ENCODE measurements at places on chromosomes 11 and 22. TPM values are rescaled to one million over a fixed set of nuclear protein-coding genes. Genes with fewer than 3 reads are reported as not detected.

The DLG2 gene
- 17.5 TPM for total RNA-seq

The MS4A3 gene
- total RNA-seq, result not detected

DNA sequence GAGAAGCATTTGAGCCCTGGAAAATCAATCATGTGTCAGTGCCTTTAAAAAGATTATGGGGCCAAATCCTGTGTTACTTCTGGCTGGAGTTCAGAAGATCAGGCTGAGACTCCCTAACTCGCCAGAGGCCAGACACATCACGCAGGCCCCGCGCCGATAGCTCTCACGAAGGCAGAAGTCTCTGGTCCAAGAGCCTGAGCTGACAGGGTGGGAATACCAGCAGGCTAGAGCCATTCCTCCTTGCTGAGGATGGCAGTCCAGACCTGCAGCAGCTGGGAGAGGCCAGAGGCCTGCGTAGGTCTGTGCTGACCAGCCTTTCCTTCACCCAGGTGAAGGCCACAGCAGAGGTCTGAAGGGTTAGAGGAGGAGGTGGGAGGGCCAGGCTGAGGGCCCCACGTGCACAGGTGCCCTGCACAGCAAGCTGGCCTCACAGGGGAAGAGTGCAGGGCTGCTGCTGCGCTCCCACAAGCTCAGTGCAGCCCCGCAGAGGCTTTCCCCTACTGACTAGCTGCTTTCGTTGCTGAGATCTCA, 52.9 kb downstream of the ST14 start:
- no peak overlapping the region for H3K27ac ChIP-seq
- H3K4me1 ChIP-seq, result peaks cover 19% of the 10 kb centered on the region
- no peaks in the 10 kb centered on the region for H3K27me3 ChIP-seq
- no peaks in the 10 kb centered on the region for H3K36me3 ChIP-seq
- peak; percentile 9 for DNase-seq
- H3K4me3 ChIP-seq, result no peak overlapping the region

DNA sequence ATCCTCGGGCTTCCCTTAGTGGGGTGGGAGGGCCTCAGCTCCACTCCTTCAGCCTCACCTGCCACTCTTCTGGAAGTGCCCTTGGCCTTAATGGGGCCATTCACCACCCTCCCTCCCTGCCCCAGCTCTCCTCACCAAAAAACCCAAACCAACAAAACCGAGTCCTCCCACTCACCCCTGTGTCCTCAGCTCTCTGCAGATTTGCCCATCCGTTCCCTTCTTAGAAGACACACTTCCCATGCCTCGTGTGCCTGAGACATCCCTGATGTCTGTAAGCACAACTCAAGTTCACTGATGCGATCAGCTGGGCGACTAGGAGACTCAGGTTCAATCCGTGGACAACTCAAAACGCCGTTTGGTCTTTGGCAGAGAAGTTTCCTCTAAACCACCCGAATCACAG, 839.2 kb downstream of the TBC1D22A start:
- H3K4me1 ChIP-seq, result peaks cover 24% of the 10 kb centered on the region
- peaks cover 3% of the 10 kb centered on the region for H3K27me3 ChIP-seq
- no peak overlapping the region for H3K4me3 ChIP-seq
- H3K36me3 ChIP-seq, result peaks cover 4% of the 10 kb centered on the region
- H3K27ac ChIP-seq, result no peak overlapping the region

GRCh38 chr11:95674657-95675358, 114.8 kb downstream of the FAM76B start:
- H3K27ac ChIP-seq, result no peak overlapping the region
- H3K4me3 ChIP-seq, result no peak overlapping the region
- peaks cover 13% of the 10 kb centered on the region for H3K4me1 ChIP-seq
- DNase-seq, result no peak
- no peaks in the 10 kb centered on the region for H3K36me3 ChIP-seq

The HNRNPUL2 gene
- 42.9 TPM for total RNA-seq

The JAML gene
- total RNA-seq, result 0.37 TPM

GRCh38 chr11:102138670-102139069, 28.4 kb downstream of the YAP1 start:
- peak overlapping the region; percentile 68 for H3K27ac ChIP-seq
- H3K4me3 ChIP-seq, result no peak overlapping the region
- no peaks in the 10 kb centered on the region for H3K27me3 ChIP-seq
- peaks cover 6% of the 10 kb centered on the region for H3K36me3 ChIP-seq

- H3K27ac ChIP-seq, result no peak overlapping the region
- no peaks in the 10 kb centered on the region for H3K27me3 ChIP-seq
- H3K4me3 ChIP-seq, result no peak overlapping the region
- H3K4me1 ChIP-seq, result no peaks in the 10 kb centered on the region
Measured at GRCh38 chr11:28366549-28367346, 258.6 kb downstream of the METTL15 start.

DNA sequence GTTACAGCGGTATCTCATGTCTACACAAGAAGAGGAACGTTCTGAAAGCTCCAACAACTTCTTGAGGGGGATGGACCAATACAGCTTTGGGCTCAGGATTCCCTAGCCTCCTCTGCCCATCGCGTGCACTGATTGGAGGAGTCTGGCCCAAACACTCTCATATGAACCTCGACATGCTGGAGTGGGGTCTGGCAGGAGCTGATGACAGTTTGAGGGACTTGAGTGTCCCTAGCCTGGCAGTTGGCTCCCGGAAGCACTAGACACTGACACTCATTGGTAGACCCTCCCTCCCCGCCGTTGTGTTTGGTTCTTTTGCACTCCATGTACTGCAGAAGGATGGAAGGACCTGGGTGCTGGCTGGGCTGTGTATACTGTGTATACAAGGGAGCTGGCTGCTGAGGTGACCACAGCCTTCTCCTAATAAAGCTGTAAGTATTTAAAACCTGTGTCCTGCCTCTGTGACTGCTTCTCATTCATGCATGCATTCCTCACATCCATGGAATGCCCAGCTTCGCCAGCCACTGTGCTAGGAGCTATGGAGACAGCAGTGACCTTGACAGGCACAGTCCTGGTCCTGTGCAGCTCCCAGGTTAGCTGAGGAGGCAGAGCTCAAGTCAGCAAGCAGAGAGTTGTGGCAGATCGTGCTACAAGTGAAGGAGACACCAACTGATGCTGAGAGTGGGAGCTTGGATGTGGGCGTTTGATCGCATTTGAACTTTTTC, 27.9 kb downstream of the ADAMTS15 start:
- no peak overlapping the region for H3K4me3 ChIP-seq
- DNase-seq, result no peak
- H3K36me3 ChIP-seq, result no peaks in the 10 kb centered on the region
- peaks cover 3% of the 10 kb centered on the region for H3K4me1 ChIP-seq
- no peaks in the 10 kb centered on the region for H3K27me3 ChIP-seq

GRCh38 chr22:45262195-45262930, 21.7 kb upstream of the KIAA0930 start:
- H3K4me3 ChIP-seq, result no peak overlapping the region
- peaks cover 3% of the 10 kb centered on the region for H3K36me3 ChIP-seq
- H3K4me1 ChIP-seq, result peaks cover 14% of the 10 kb centered on the region
- H3K27ac ChIP-seq, result no peak overlapping the region
- DNase-seq, result no peak

- H3K27ac ChIP-seq, result peak overlapping the region; percentile 83
- no peak overlapping the region for H3K4me3 ChIP-seq
- no peak for DNase-seq
- H3K4me1 ChIP-seq, result peaks cover 18% of the 10 kb centered on the region
- H3K27me3 ChIP-seq, result no peaks in the 10 kb centered on the region
Measured at GRCh38 chr11:70423523-70424505, 25.5 kb downstream of the CTTN start.

The BIK gene
- total RNA-seq, result 3.0 TPM

The LRRC32 gene
- total RNA-seq, result 1.6 TPM

The ZDHHC24 gene
- total RNA-seq, result 14.8 TPM

GRCh38 chr11:17496406-17496805, 19.8 kb upstream of the ABCC8 start:
- no peak overlapping the region for H3K27ac ChIP-seq
- no peaks in the 10 kb centered on the region for H3K36me3 ChIP-seq
- H3K27me3 ChIP-seq, result peaks cover 2% of the 10 kb centered on the region

- no peak overlapping the region for H3K4me3 ChIP-seq
- H3K27ac ChIP-seq, result no peak overlapping the region
- no peaks in the 10 kb centered on the region for H3K36me3 ChIP-seq
- no peaks in the 10 kb centered on the region for H3K27me3 ChIP-seq
- DNase-seq, result no peak
- 0 out of 2 replicates have a peak, but pooled peaks cover 4% of the 10 kb centered on the region for H3K4me1 ChIP-seq
Measured at GRCh38 chr22:42792453-42792908, 64.6 kb downstream of the ARFGAP3 start.

DNA sequence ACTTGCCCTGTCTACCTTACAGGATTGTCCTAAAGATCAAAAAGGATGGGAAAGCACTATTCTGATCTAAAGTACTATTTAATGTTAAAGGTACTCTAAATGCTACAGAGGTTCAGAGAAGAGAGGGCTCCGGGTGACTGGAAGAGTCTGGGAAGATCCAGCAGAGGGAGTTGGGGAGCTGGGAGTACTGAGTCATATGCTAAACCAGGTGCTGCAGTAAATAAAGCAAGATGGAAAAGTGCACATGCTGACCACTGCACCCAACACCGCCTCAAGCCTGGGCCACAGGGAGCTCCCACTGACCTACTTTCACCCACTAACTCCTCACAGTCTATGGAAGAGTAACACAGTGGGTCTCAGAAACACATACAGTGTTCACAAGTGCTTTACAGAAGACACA, 49.3 kb downstream of the WT1 start:
- H3K36me3 ChIP-seq, result no peaks in the 10 kb centered on the region
- DNase-seq, result peak; percentile 46
- no peak overlapping the region for H3K27ac ChIP-seq
- peaks cover 12% of the 10 kb centered on the region for H3K4me1 ChIP-seq

DNA sequence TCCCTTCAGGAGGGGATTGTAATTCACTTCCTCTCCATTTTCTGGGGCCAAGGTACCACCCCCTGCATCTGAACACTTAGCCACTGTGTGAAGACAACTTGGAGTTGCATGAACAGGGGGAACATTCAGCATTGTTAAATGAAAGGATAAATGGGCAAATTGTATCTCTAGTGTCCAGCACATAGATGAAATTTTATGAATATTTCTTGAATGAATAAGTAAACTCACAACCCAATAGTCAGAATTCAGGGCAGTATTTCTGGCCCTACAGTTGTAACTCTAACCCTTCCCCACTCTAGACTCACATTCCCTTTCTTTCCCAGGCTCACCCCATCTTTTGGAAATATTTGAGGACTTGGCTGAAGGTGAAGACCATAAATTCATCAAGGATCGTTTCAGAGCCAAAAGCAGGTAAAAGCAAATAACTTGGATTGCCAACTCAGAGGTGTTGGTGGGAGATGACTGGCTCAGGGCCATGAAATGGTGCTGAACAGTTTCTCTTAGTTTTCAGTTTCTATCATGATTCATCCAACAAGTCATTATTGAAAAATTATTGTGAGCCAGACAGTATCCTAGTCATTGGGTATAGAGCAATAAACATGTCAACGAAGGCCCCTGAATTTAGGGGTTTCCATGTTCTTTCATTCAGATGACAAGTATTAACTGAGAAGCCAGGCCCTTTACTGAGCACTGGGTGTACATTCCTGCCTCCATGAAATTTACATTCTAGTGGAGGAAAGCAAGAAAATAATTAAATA, 33.3 kb upstream of the ZC3H12C start:
- H3K36me3 ChIP-seq, result no peaks in the 10 kb centered on the region
- no peak overlapping the region for H3K4me3 ChIP-seq
- H3K4me1 ChIP-seq, result peaks cover 2% of the 10 kb centered on the region
- H3K27me3 ChIP-seq, result no peaks in the 10 kb centered on the region

The PKP3 gene
- 21.4 TPM for total RNA-seq

The BTG4 gene
- total RNA-seq, result not detected

- H3K4me3 ChIP-seq, result peak overlapping the region; percentile 78
- 0 out of 2 replicates have a peak, but pooled peaks cover 4% of the 10 kb centered on the region for H3K27me3 ChIP-seq
- H3K36me3 ChIP-seq, result peaks cover 12% of the 10 kb centered on the region
Measured at GRCh38 chr11:7673724-7674434, 579 bp upstream of the CYB5R2 start.

DNA sequence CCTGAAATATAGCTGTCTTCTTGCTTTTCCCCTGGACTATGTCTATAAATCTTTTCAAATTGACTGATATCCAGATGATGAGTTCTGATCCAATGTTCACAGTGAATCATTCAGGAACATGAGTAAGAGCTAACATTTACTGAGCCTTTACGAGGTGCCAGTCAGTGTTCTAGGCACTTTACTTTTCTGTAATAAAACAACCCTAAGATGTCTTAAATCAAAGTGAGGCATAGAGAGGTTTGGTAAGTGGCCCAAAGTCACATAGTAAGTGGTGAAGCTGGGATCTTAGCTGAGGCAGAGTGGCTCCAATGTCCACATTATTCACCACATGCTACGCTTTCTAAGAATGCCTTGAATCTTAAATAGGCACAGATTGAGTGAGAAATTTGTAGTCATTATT, 79.9 kb upstream of the OR4C15 start:
- no peaks in the 10 kb centered on the region for H3K27me3 ChIP-seq
- no peak overlapping the region for H3K27ac ChIP-seq
- no peaks in the 10 kb centered on the region for H3K4me1 ChIP-seq
- H3K4me3 ChIP-seq, result no peak overlapping the region
- DNase-seq, result no peak

DNA sequence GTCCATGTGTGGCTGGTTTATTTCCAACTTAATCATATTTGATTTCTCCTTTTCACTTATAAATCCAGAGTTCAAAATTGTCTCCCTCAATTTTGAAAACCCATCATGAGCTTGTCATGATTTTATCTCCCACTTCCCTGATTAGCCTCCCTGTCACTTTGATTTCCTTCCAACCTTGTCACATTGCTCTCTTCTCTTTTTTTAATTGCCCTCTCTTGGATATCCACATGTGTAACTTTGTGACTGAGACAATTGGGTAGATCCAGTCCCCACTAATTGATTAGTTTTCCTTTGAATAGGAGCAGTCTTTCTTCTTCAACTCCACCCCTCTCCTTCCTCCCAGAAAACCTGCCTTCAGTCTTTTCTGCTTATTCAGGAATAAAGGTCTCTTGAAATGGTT, 2.4 kb downstream of the TEF start:
- H3K4me3 ChIP-seq, result peak overlapping the region; percentile 18
- H3K27me3 ChIP-seq, result no peaks in the 10 kb centered on the region
- no peak overlapping the region for H3K27ac ChIP-seq
- no peaks in the 10 kb centered on the region for H3K36me3 ChIP-seq
- H3K4me1 ChIP-seq, result peaks cover 21% of the 10 kb centered on the region
- DNase-seq, result no peak
